NCI-H748 treated with DMSO at 0.1 percent for 48 hours (cell line): ENCODE measurements at places on chromosomes 3 and 15.

DNA sequence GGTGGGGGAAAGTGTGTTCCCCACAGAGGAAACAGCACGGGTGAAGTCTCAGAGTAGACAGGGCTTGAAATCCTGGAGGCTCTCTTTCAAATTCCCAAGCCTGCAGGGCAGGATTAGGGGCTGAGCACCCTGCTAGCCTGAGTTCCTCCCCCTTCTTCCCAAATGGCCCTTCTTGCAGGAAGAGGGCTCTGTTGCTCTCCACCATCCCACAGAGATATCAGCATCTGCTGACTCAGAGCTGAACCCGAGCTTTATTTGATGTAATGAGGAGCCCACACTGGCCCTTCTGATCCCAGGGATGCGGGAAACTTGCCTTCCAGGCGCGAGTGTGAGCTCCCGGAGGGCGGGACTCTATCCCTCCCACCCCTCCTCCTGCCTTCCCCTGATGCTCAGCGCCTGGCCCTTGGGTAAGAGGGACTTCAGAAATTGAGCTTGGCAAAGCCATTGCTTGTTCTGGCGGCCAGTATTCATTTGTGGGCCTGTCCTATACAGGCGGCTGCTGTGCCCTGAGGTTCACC lies 1.4 kb upstream of the STRA6 start:
- no peak for DNase-seq

DNA sequence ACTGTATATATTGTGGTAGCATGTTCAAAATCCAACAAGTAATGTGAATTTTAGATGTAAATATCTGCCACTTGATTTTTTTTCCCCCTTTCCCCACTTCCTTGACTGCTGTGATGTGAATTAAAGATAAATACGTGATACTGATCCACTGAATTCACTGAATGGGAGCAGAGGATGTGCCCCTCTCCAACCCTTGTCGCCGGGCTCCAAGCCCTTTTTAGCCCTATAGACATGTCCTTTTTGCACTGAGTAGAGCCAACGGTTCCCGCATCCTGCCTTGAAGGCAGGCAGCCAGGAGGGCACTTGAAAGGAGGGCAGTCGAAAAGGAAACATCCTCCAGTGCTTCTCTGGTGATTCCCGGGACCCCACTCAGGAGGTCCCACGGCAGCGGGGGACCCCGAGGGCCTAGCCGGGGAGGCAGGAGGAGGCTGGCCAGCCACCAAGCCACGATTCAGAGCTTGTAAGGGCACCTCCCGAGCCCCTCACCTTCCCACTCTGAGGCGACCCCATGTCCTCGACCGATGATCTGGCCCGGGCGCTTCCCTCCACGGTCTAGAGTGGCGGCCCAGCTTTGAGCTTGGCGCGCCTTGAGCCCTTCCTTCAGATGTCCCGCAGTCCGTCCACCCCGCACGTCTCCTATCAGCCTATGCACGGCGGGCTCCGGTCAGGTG lies 901 bp upstream of the MANF start:
- DNase-seq = no peak

- DNase-seq = no peak
Measured at GRCh38 chr3:157199841-157200240, 39.9 kb upstream of the CCNL1 start.

- peak; percentile 34 for DNase-seq
Measured at GRCh38 chr3:169668957-169669741, 5.6 kb upstream of the MECOM start.

DNA sequence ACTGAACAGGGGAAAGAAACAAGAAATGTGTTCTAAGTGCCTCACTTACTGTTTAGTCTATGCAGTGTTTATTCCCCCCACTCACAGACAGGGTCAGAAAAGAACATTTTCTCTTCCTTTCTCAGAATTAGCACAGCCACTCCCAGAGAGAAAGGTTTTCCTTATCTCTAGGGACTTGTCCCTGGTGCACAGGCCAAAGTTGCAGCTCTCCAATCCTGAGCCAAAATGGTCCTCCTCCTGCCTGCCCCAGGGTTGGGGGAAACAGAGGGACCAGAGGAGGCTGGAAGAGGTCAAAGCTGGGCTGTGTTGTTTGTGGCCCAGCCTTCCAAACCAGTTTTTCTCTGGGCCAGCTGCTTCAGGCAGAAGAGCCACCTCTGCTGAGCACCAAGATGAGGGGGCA lies 12.0 kb downstream of the RAB6B start:
- DNase-seq = no peak

DNA sequence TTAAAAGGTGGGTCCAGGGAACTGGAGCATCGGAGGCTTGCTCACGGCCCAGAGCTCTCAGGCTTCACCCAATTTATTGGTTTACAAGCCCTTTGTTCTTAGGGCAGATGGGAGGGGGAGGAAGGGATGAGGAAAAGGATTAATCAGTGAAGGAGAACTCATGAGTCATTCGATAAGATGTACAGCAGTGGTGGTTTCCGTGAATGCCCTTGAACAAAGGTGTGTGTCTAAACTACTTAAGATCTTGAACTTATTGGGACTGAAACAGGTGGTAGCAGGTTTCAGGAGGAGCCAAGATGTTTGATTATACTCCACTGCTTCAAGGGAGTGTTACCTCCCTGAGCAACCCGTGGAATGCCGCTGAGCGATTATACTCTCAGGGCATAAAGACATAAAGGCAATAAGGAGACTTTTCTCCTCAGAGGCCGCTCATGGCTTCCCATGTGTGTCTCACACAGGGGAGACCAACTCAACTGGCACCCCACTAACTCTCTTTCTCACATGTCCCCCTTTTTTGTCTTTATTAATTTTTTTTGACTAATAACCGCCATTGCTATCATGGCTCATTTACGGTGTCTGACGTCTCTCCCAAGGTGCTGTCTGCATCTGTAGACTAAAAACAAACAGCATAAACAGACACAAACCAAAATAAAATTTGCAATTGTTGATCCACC lies 17.3 kb upstream of the SLC28A2 start:
- DNase-seq = no peak

GRCh38 chr15:96358821-96359615 lies 28.5 kb downstream of the NR2F2 start:
- DNase-seq = no peak

DNA sequence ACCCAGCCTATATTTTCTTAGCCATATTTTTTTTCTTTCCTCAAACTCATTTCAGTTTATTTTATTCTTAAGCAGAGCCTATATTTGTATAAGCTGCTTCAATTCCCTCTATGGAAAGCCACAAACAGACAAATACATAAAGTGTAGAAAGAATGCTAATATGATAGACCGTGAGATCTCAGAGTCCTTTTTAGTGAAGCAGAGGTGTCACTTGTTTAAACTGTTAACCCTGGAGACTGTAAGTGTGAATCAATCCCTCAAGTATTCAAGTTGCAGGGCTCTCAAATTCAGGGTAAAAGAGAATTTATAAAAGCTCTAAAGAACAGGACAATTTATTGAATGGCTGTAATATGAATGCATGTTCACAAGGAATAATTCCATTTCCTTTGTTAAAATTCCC lies 72.2 kb upstream of the BHLHE40 start:
- no peak for DNase-seq

GRCh38 chr3:46213201-46213600 lies 5.1 kb upstream of the CCR1 start:
- no peak for DNase-seq

DNA sequence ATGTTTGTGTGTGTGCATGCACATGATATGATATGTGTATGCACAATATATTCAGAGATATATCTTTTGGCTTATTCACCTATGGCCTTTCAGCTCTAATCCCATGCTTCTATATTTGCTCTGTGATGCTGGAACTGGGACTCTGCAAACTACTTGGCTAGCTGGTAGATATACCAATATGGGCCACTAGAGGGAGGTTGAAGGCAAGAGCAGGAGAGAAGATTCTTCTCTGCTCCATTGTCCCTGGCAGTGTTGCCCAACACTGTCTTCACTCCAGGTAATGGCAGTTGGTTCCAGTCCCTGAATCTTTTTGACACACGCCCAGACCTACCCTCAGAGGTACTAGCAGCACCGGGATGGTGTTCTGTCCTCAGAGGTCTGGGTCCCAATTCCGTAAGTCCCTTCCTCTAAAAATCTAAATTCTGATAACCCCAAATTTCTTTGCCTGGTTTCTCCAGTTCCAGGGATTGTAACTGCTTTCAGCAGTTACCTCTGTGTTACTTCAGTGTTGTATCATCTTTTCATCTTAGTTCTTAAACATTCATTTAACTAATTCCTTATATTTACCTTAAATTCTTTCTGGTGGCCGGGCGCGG lies 44.7 kb downstream of the GTPBP8 start:
- peak; percentile 4 for DNase-seq

DNA sequence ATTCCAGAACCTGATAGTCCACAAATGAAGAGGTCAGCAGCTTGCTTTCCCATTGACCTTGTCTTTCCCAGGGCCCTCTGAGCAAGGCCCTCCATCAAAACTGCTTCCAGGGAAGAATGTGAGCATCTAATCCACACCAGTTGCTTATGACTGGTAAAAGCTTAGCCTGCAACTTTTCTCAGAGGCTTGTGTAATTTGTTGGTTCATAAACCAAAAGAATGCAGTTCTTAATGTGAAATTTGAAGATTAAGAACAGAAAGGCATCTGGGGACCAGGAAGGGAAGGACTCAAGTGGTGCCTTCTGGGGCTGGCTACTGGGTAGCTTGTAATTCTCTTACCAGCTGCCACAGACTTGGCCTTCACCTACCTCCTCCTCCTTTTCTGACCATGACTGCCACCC lies 60.9 kb upstream of the EIF1B start:
- DNase-seq = no peak

- DNase-seq = no peak
Measured at GRCh38 chr15:45026651-45027190, 3.7 kb downstream of the SORD start.

DNA sequence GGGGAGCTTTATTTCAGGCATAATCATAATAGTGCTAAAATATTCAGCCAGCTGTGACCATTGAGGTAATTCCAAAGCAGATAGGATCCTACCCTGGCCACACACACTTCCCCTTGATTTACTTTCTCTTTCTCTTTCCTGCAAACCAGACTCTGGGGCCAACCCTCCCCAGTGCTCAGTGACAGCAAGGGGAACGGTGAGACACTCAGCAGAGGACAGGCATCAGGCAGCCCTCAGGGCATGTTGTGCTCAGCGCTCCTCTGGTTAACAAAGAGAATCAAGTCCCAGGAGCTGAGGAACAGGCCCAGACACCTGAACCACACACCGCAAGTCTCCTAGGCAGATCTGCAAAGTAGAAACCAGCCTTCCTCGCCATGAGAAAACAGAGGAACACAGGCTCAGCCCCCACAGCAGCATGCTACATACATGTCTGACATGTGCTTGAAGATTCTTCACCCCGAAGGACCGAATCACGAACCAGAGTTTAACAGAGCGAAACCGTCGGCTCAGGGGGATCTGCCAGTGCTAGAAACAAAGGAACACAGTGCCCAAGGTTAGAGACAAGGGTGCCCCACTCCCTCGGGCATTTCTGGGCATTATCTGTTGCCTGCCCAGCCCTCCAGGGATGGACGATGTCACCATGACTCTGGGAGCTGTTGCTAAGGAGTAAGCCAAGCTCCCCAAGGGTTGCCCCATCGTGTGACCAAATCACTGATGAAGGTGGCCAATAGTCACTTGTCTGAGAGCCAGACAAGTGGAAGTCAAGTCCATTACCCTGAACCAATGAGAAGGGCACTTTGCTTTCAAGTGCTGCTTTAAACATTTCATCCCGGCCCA lies 17.5 kb downstream of the HDC start:
- DNase-seq = no peak

- no peak for DNase-seq
Measured at GRCh38 chr15:29352402-29352801, 82.8 kb upstream of the NSMCE3 start.

DNA sequence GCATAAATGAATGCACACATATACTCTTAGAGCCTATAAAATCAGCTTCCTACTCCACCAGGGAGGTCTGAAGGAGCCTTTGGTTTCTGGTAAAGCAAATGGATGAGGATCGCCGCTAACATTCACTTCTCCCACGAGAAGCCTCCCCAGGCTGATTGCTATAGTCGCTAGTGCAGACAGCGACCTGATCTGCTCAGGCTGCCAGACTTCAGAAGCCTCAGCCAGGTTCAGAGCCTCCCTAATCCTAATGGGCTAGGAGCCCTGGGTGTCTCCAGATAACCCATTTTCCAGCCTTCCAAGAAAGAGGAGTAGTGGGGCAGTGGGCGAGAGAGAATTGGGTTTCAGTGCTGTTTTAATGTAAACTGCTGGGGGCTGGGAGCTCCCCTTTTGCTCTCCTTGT lies 35.4 kb downstream of the TPM1 start:
- no peak for DNase-seq

DNA sequence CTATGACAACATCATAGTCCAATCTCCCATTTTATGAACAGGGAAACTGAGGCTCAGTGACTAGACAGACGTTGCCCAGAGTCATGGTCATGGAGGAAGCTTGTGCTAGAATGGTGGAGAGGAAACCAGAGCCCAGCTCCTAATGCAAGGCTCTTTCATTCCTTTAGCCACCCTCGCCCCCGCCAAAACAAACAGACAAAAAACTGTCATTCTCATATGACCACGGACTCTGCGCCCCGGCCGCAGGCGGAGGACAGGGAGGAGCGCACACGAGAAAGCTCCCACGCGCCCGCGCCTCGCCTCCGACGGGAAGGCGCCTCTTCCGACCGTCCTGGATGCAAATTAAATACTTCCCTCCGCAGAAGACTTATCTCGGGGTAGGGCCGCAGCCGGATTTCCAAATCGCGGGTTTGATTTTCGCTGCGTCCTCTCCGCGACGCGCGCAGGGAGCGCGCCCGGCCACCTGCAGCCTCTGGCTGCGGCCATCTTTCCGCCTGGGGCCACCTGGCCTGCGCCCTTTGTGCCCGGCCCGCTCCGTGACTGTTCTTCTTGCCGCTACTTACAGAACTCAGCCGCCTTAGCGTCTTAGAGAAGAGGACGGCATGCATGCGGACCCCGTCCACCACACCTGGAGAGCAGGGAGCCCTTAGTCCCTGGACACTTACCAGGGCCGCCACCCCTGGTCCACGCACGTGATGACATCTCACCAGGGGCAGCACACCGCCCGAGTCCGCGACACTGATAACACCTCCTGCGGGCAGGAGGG lies 670 bp upstream of the ATP13A3 start:
- DNase-seq = no peak

DNA sequence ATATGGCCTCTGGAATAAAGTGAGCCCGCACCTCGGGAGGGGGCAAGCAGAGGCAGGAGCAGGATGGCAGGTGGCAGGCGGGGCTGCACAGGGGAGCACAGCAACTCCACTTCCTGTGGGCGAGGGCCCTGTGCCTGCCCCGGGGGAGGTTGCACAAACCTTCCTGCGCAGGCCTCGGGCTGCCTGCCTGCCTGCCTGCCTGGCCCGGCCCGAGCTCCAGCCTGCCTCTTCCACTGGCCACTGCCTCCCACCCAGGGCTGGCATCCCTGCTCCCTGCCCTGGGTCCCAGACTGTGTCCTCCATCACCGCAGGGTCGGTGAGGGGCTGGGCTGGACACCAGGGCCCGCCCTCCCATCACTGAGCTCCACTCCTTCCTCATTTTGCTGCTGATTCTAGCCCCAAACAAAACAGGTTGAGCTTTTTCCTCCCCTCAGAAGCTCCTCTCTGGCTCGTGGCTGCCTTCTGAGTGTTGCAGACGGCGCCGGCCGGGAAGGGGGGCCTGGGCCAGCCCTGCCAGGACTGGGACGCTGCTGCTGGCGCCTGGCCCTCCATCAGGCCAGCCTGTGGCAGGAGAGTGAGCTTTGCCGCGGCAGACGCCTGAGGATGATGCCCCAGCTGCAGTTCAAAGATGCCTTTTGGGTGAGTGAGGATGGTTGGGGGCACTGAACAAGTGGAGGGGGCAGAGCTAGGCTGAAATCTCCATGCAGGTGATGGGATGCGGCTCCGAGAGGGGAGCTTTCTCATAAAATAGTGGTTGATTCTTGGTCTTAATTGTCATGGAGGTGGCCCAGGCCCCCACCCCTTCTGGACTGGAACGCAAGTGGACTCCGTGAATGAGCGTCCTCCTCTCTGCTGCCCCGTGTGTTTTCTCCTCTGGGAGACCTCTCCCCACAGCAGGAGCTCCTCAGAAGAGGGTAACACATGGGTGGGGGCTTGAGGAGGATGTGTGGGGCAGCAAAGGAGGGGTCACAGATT lies at the start of gene PSTPIP1:
Gene PSTPIP1, plus strand, starts transcription at position 156 of the 975 bp plus-strand sequence. Its CDS starts 448 bp downstream, at position 604.
- DNase-seq = no peak
